ENCODE measurements at places on chromosomes 2 and 18.

DNA sequence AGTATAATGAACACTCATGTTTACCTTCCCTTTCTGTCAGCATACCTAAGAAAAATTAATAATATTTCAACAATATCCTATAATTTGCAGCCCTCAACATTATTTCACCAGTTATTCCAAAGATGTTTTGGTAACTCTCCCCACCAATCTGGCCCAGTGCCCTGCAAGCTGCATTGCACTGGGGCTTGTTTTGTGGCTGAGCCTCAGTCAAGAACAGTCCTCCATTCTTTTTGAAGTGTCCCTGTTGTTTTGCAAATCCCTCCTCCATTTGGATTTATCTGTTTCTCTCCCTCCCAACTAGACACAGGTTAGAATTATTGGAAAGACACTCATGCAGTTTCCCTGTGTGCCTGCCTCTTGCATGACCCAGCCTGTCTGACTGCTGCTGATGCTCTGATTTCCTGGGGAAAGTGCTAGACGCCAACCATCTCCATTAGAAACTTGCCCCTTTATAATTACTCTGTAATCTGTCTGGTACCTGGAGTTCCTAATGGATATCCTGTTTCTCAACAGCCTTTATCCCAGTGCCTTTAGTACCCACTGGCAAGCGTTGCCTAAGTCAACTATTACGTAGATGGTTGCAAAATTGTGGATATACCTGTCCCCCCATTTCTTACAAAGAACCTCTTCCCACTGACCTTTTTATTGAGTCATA is 60.2 kb downstream of the EIF5B start:
- no peak for DNase-seq

GRCh38 chr2:85978883-85979780 is 90.3 kb upstream of the ST3GAL5 start:
- no peak for DNase-seq

DNA sequence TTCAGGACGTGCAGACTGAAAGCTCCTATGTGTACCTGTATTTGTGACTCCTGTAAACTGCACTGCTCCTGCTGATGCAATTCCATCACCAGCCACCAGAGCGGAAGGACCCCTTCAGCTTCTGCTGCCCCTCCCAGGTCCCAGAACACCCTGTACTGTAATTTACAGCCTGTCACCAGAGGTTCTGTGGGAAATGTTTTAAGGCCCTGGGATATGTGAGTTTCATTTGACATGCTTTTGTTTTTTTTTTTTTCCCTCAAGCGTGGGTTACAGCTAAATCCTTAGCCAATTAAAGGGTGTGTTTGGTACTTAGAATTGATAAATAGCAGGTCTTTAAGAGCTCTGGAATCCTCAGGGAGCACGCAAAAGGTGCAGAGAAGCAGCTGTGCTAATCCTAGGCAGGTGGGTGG is 79.4 kb downstream of the KCTD1 start:
- no peak for DNase-seq

- DNase-seq = no peak
Measured at GRCh38 chr2:152046940-152047339, 51.9 kb downstream of the CACNB4 start.

DNA sequence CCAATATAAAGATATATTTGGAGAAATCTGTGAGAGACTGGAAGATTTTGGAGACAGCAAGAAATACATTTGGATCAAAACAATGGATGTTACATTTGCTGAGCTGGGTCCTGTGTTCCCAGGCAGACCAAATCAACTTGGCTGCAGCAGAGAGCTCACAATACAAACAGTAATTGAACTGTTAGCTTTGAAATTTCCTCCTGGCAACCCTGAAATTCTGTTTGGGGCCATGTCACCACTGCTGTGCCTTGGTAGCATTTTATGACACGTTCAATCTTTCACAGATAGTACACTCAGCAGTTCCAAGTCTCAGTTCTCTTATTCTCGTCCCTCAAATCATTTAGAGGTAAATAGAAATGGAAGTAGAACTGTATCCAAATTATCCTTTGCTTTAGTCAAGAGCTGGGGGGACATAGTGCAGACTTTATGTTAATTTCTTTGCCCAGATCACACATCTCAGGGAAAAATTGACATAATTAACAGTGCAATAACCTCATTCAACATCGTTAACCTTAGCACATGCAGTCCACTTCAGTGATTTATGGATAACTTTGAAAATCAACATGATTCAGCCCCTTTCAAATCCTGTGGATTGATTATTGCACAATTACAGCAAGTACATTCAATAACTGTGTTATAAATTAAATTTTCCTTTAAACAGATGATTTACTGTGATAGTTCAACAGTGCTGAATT is 277.4 kb upstream of the MC4R start:
- DNase-seq = no peak

- DNase-seq = no peak
Measured at GRCh38 chr2:175008801-175009495, 3.8 kb upstream of the CHN1 start.

- no peak for DNase-seq
Measured at GRCh38 chr2:151765760-151766410, 31.6 kb upstream of the NEB start.

Data from esophagus muscularis mucosa (tissue), 4 donors.